Central memory CD4-positive, alpha-beta T cell (primary cell): ENCODE measurements at places on chromosomes 16 and 17.

- DNase-seq = no peak
Observed at GRCh38 chr17:44279666-44280391, 11.9 kb upstream of the SLC4A1 start.

GRCh38 chr16:4695473-4696171 lies 2.3 kb downstream of the NUDT16L1 start:
- no peak for DNase-seq

DNA sequence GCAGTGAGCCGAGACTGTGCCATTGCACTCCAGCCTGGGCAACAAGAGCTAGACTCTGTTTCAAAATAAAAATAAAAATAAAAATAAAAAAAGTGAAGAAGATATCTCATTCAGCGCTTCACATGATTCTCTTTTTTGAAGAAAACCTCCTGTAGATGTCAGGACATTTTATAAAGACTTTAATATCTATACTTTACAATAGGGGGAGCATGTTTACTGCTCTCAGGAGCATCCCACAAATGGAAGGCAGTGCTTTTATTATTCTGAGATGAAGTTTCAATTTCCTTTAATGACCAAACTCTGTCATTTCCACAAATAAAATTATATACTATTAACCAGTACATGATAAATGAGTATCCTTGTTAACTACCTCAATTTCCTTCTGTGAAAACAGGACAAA lies 118.7 kb upstream of the MYOCD start:
- no peak for DNase-seq

- no peak for DNase-seq
Observed at GRCh38 chr16:58096249-58096648, 32.9 kb downstream of the CFAP20 start.
